ENCODE measurements at places on chromosomes 6 and 20. TPM values are rescaled to one million over a fixed set of nuclear protein-coding genes. Genes with fewer than 3 reads are reported as not detected.

Gene ZBTB46
- total RNA-seq: 3.9 TPM

GRCh38 chr20:46555370-46555956, 5.0 kb upstream of the OCSTAMP start:
- no peaks in the 10 kb centered on the region for H3K27me3 ChIP-seq
- peaks cover 9% of the 10 kb centered on the region for H3K4me1 ChIP-seq
- no peak overlapping the region for H3K4me3 ChIP-seq
- no peaks in the 10 kb centered on the region for H3K36me3 ChIP-seq
- no peak for DNase-seq

Gene DSP
- 108 TPM for total RNA-seq

Gene SLC22A2
- total RNA-seq: not detected

- no peaks in the 10 kb centered on the region for H3K4me1 ChIP-seq
- no peak overlapping the region for H3K4me3 ChIP-seq
- H3K36me3 ChIP-seq: no peaks in the 10 kb centered on the region
- no peak for DNase-seq
- no peaks in the 10 kb centered on the region for H3K27me3 ChIP-seq
- H3K27ac ChIP-seq: no peak overlapping the region
Observed at GRCh38 chr6:72938104-72938503, 287.2 kb downstream of the KHDC1L start.

DNA sequence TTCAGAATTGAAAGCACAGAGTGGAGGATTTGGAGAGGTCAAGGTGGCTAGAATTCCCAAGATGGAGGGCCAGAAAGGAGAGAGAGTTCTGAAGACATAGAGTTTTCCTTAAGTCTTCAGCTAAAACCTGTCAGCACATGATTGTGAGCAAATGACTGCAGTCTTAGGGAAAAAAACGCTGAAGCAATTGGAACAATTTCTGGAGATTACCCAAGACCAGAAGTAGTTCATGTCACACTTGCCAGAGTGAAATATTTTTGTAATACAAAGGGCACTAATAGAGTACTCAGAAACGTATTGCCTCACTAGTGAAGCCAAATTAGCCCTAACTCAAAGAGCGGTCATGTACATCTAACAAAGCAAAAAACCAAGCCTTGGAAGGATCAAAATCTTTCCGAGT, 541.3 kb upstream of the MARCKS start:
- no peak overlapping the region for H3K27ac ChIP-seq
- H3K36me3 ChIP-seq: no peaks in the 10 kb centered on the region
- no peak overlapping the region for H3K4me3 ChIP-seq
- peaks cover 12% of the 10 kb centered on the region for H3K4me1 ChIP-seq
- peak; percentile 32 for DNase-seq

DNA sequence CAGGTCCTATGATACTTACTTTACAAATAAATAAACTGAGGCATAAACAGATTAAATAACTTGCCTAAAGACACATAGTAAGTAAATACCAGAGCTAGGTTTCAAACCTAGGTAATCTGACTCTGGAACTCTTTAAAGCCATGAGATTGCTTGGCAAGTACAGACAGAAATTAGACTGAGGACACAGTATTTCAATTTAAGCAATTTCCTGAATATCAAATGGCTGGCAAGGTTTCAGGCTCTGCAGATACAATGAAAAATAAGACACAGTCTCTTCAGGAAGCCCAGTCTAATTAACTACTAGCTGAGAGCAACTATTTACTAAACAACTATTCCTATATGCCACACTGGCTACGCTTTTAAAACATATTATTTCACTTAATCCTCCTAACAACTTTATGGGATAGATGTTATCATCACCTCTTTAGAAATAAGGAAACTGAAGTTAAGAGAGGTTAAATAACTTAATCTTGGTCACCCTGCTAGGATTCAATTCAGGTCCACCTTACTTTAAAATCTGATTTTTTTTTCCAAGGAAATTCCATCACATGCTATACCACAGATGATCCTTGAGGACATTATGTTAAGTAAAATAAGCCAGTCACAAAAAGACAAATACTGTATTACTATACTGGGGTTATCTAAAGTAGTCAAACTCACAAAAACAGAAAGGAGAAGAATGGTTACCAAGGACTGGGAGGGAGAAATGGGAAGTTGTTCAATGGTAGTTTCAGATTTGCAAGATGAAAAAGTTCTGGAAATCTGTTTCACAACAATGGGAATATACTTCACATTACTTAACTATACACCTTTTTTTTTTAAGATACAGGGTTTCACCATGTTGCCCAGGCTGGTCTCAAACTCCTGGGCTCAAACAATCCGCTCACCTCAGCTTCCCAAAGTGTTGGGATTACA, 4.1 kb downstream of the TRPC4AP start:
- H3K4me3 ChIP-seq: no peak overlapping the region
- peaks cover 33% of the 10 kb centered on the region for H3K4me1 ChIP-seq
- H3K27ac ChIP-seq: no peak overlapping the region
- H3K36me3 ChIP-seq: no peaks in the 10 kb centered on the region
- H3K27me3 ChIP-seq: no peaks in the 10 kb centered on the region

DNA sequence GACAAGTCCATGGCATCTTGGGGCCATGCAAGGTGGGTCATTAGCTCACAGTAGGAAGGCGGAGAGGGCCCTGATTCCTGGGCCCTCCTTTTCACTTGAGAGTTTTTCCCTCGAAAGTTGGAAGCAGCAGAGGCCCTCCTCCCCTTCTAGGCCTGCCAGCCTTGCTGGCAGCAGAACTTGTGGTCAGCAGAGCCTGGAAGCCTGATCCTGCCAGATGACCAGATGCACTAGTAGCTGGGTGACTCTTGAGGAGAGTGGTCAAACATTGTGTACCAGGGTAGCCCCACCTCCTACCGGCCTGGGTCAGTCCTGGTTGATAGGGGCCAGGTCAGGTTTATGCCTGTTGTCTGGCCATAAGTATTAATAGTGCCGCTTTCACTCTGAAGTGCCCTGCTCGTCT, 3.8 kb upstream of the HMGA1 start:
- H3K27ac ChIP-seq: no peak overlapping the region
- DNase-seq: peak; percentile 48
- no peaks in the 10 kb centered on the region for H3K27me3 ChIP-seq
- no peak overlapping the region for H3K4me3 ChIP-seq
- peaks cover 15% of the 10 kb centered on the region for H3K4me1 ChIP-seq
- no peaks in the 10 kb centered on the region for H3K36me3 ChIP-seq

GRCh38 chr20:24755411-24755922, 193.6 kb upstream of the CST7 start:
- no peak for DNase-seq
- H3K27me3 ChIP-seq: peaks cover 26% of the 10 kb centered on the region
- no peaks in the 10 kb centered on the region for H3K36me3 ChIP-seq

Gene DNAH8
- total RNA-seq: not detected

GRCh38 chr6:39078695-39079094, 30.1 kb downstream of the GLP1R start:
- no peak overlapping the region for H3K4me3 ChIP-seq
- DNase-seq: no peak
- no peak overlapping the region for H3K27ac ChIP-seq
- H3K4me1 ChIP-seq: no peaks in the 10 kb centered on the region
- no peaks in the 10 kb centered on the region for H3K36me3 ChIP-seq

DNA sequence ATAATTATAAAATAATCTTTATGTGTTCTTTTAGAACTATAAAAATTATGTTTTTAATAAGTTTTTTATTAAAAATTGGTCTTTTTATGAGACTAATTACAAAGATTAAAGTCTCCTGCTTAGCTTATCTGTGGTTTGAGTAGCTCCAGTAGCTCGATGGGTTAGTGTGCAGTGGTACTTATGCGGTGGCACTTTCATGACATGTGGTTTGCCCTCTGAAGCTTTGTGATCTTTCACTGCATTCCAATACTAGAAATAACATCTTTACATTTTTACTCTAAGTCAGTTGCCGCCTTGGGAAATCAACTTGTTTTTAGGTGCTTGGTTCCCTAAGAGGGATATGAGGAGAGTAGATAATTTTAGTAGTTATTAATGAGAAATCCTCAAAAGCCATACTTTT, 699.5 kb upstream of the FLRT3 start:
- no peaks in the 10 kb centered on the region for H3K4me1 ChIP-seq
- DNase-seq: no peak
- H3K4me3 ChIP-seq: no peak overlapping the region
- no peaks in the 10 kb centered on the region for H3K27me3 ChIP-seq
- no peaks in the 10 kb centered on the region for H3K36me3 ChIP-seq

Gene ADGRF5
- total RNA-seq: 0.65 TPM

DNA sequence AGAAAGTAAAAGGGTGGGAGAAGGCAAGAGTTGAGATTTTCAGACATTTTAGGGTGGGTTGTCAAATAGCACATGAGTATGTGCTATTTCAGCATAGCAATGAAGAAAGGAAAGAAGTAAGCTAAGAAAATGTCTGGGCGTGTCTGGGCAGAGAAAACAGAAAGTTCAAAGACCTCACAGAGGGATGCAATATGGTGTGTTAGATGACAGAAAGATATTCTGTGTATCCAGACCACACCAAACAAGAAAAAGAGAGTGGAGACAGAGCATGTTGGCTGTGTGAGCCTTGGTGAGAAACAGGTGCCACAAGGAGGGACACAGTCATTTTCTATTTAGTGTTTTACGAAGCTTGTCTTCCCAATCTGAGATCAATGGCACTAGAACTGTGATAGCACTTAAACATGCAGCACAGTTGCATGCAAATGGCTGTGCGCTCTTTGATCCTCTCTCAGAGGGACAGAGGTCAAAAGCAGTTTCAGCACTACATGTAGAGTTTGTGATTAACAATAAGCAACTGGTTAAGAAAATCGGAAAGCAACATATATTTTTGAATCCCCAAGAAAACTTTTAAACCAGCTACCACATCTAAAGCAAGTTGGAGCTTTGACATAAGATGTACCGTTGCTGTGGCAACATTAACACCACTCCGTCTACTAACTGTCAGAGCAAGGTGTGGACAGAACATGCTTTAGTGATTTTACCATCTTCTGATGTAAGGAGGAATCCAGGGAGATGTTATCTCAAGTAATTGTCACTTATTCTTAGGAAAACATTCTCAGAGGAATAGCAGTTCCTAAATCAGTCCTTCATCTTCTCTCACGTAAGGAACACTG, 515.5 kb upstream of the NOX3 start:
- H3K36me3 ChIP-seq: no peaks in the 10 kb centered on the region
- H3K4me3 ChIP-seq: no peak overlapping the region
- no peak overlapping the region for H3K27ac ChIP-seq
- H3K27me3 ChIP-seq: no peaks in the 10 kb centered on the region
- no peaks in the 10 kb centered on the region for H3K4me1 ChIP-seq

Gene TTK
- total RNA-seq: 16.7 TPM

Data from GM23248 (cell line).